ENCODE measurements at places on chromosomes 16 and 17.

DNA sequence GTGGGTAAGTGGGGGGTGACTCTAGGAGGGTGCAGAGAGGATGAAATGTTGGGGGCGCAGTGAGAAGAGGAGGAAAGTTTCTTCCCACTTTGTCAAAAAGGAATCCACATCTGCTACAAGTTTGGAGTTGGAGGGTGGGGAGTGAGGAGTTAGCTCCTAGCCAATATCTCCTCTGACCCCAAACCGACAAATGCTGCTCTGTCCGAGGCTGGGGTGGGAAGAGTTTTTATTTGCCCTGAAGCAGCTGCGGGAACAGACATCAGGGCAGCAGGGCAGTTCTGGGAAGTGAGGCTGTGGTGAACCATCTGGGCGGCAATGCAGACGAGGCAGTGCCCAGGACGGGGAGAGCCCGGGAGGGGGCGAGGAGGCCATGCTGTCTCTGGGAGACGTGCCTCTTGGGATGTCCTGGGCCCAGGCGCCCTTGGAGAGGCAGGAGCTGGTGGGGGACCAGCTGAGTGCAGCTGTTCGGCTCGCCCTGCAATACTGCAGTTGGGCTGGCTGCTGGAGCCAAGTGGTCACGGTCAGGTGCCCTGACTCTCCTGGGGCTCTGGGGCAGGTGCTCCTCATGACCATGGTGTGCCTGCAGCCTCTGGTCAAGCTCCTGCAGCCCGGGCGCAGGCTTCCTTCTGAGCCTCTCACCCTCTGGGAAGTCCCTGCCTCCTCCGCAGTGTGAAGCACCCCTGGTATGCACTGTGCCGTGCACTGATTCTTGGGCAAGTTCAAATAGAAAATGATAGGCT, 6.4 kb upstream of the SOCS3 start:
- no peak for DNase-seq

GRCh38 chr17:83115202-83115651, 35.8 kb downstream of the METRNL start:
- no peak for DNase-seq

GRCh38 chr16:85316321-85316919, 204.1 kb upstream of the CIBAR2 start:
- no peak for DNase-seq

GRCh38 chr17:81831957-81832607, 1.0 kb downstream of the MCRIP1 start:
- DNase-seq, result no peak

DNA sequence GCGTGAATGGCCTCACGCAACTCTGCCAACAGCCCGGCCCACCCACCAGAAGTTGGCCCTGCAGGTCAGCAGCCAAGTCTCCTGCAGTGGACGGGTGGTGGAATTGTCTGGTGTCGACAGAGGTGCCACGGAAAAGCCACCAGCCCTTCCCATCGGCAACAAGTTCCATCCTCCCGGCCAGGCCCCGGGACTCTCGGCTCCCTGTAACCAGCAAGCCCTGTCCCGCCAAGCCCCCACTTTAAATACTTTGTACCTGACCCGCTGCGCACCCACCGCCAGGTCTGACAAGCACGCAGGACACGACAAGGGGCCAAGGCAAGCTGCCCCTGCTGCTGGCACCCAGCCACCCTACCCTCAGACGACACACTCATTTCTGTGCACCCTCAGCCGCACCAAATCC, 100.8 kb downstream of the RBFOX3 start:
- DNase-seq, result no peak

DNA sequence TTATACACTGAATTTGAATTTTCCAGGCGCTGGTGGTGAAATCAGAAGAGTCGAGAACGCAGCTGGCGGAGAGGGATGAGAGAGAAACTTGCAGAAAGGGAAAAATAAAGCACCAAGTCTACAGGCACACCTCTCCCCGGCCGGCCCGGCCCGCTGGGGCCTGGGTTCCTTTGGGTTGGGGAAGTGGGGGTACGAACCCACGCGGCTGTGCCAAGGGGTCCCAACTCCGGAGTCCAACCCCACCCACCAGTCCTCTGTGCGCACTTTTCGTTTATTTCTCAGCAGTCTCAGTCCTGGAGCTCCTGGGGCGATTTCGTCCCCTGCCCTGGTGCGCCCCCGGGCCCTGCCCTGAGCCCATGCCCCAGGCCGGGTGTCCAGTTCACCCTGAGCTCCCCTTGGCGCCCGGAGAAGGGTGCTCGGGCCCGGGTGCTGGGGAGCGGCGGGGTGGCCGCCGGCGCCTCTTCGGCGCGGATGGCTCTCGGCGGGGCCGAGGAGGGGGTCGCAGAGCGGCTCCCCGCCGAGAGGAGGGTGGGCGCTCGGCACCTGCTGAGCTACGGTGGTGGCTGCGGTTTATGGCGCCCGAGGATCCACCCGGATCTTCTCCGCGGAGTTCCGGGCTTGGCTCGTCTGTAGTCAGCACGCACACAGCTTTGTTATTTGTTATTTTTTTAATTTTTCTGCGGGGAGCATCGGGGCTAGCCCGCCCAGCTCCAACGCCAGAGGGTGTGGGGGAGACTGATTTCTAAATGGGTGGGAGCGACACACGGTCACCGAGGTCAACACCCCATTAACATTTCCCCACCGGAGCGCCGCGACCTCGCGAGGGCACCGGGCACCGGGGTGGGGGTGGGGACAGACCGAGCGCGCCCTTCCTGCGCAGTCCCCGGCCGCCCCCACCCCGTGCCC, 15.7 kb upstream of the CBX8 start:
- DNase-seq, result no peak

GRCh38 chr16:25235991-25236390, 19.2 kb downstream of the AQP8 start:
- DNase-seq, result no peak

DNA sequence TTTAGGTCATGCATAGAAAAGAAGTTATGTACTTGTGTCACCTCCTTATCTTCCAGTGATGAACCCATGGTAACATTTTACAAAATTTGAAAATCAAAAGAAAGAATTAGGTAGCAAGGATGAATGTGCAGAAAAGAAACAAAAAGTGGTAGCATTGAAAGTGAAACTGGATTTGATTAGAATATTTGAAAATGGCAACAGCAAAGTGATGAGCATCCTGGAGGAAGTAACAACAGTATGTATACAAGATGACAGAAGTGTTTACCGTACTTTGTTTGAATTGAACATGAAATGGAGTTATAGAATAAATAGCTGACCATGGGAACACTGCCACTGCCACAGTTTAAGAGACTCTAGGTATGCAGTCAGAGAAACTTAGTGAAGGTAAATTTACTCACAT, 1313.1 kb downstream of the CDH11 start:
- no peak for DNase-seq

DNA sequence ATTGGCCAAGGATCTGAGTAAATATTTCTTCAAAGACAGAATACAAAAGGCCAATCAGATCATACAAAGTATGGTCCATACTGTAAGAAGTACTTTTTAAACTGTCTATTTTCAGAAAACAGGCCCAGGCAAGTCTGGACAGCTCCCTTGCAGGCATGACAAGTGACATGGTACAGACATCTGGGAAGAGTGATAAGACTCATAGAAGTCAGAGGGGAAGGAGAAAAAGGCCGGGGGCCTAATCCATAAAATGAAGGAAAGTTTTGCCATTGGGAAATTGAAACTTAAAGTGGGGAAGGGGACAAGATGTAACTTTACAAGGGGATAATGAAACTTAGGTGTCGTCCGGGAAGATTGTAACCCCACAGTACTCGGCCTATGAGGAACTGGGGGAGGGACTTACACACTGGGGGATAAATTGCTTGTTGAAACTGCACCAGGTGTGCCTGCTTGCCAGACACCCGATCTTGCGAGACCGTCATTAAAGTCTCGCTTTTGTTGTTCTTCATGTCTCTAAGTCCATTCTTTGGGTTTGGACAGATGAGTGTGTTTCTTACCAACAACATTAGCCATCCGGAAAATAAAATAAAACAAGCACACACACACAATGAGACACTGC, 684.0 kb downstream of the CDH11 start:
- no peak for DNase-seq

DNA sequence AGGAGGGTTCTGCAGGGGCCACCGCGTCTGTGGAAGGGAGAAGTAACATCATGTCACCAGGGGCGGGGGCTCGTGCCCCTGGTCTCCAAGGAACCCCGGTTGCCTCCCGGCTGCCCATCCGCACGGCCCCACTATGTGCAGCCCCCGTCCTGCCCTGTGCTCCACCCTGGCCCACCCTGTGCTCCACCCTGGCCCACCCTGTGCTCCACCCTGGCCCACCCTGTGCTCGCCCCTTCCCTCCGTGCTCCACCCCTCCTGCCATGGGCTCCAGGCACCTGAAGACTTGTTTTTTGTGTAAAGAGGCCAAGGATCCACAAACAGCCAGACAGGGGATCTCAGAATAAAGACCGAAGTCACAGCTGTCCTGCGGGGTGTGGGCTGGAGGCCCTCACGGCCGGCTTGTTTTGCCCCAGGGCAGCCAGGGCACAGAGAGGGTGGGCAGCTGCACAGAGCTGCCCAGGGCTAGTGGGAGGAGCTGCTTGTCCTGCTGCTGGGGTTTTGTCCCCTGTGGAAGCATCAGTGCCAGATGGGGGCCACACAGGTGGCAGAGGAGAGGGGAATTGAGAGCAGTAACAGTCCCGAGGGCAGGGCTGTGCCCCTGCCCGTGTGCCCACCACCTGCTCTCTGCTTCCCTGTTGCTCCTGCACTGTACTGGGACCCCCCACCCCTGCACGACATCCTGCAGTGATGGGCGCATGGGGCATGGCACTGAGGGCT, 147.0 kb upstream of the CIBAR2 start:
- DNase-seq, result no peak

DNA sequence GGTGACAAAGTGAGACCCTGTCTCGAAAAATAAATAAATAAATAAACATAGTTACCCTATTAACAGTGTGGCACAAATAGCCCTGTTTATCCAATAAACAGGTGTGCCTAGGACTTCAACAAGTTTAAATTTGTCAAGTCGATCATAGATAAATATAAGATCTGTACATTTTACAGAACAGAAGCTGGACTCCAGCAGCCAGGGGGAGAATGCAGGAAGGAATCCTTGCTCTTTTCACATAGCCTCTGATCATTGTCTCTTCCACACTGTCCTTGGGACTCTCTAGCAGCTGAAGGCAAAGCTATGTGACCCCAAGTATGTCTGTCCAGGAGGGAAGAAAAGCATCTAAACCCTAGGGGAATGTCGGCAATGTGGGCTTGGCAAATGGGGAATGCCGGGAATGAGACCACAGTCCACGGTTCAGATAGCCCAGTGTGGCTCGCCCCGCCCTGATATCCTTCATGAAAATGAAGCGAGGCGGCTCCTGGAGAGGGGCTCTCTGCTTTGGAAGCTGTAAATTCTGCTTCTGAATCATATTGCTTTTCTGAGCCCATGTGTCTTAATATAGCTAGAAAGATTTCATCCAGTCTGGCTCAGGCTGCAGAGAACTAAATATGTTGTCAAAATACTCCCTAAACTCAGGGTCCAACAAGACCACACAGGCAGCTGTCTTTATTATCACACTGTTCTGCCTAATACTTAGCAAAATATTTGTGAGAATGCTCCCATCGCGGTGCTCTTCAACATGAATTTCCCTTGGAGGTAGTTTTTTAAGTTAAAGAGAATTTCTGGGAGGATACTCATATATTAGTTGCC, 24.9 kb upstream of the GRB2 start:
- DNase-seq, result no peak

- DNase-seq, result no peak
Measured at GRCh38 chr16:20399185-20399584, 5.4 kb downstream of the PDILT start.

DNA sequence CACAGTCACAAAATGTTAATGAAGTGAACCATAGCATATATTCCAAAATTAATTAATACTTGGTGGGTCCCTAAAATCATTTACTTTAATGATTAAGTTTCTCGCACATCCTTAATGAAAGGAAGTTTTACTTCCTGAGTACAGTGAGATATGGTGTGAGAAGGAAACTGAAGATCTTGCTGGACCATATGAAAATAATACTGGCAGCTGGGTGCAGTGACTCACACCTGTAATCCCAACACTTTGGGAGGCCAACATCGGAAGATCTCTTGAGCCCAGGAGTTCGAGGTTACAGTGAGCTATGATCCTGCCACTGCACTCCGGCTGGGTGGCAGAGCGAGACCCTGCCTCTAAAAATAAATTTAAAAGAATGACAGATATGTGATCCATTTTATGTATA, 62.5 kb downstream of the ABCA8 start:
- no peak for DNase-seq

DNA sequence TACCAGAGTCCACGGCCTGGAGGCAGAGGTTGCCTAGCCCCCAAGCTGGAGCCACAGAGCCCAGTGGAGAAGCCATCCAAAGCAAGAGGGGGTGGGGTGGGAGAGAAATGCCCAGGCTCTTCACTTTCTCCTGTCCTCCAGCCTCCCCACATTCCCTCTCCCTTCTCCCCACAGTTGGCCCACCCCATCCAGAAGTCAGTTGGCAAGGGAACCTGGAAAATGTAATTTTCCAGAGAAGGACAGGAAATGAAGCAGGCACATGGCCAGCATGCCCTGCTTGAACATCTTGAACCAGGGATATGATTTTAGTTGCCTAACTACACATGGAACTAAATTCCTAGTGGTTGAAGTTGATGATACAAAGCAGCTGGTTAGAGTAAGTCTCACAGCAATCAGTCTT, 73.3 kb upstream of the IRX6 start:
- DNase-seq, result no peak
